ENCODE measurements at places on chromosomes 5 and 9. TPM values are rescaled to one million over a fixed set of nuclear protein-coding genes. Genes with fewer than 3 reads are reported as not detected.

Gene TSPAN17
- total RNA-seq = 31.8 TPM

Gene SPINK4
- total RNA-seq = not detected

GRCh38 chr5:433836-434235, 9.1 kb upstream of the EXOC3 start:
- DNase-seq = no peak

- DNase-seq = no peak
Observed at GRCh38 chr5:147708708-147709107, 73.8 kb downstream of the JAKMIP2 start.

Gene BBLN
- total RNA-seq = 39.0 TPM

DNA sequence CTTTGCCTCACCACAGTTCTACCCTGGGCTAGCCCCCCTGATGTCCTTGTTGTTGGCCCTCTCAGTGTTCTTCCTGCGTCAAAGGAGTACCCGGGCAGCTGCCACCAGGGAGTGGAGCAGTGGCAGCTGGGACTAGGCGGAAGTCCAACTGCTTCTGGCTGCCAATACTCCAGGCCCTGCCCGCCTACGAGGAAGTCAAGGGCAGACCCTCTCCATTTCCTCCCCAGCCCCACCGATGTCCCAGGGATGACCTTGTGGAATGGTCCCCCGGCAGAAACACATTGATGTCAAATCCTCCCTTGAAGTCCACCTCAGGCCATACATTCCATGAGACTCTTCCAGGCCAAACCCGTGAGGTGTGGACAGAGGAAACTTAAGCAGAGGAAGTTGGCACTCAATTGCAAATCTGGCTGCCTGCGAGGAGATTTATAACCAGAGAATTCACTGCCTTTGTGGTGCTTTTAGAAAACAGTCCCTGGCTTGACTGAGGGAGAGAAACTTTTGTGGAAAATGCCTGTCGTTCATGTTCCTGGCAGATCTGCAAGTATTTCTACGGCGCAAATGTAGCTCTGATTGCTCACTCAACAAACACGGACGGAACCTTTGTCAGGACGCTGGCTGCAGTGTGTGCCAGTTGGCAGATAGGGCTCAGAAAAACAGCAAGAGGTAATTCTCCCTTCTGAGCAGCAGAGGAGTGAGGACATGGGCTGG, 339.7 kb downstream of the RAB3C start:
- DNase-seq = peak; percentile 71

Gene MSANTD3
- 18.1 TPM for total RNA-seq

GRCh38 chr9:125948887-125949596, 201.9 kb downstream of the PBX3 start:
- DNase-seq = no peak
